ENCODE measurements at places on chromosomes 11 and 22. TPM values are rescaled to one million over a fixed set of nuclear protein-coding genes. Genes with fewer than 3 reads are reported as not detected.

DNA sequence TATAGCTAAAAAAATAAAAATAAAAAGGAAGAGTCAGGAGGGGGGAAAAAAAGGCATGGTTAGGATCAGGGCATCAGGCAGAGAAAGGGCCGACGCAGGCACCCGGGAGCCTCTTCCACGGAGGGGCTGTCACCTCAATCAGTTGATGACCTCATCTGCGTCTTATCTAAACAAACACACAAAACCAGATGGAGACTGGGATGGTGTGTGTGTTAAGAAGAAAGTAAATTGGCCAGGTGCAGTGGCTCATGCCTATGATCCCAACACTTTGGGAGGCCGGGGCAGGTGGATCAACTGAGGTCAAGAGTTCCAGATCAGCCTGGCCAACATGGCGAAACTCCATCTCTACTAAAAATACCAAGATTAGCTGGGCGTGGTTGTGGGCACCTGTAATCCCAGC lies 63.6 kb downstream of the DHCR7 start:
- H3K27ac ChIP-seq = no peak overlapping the region
- no peak for DNase-seq
- no peaks in the 10 kb centered on the region for H3K36me3 ChIP-seq
- no peaks in the 10 kb centered on the region for H3K27me3 ChIP-seq
- H3K4me3 ChIP-seq = no peak overlapping the region
- H3K4me1 ChIP-seq = no peaks in the 10 kb centered on the region

DNA sequence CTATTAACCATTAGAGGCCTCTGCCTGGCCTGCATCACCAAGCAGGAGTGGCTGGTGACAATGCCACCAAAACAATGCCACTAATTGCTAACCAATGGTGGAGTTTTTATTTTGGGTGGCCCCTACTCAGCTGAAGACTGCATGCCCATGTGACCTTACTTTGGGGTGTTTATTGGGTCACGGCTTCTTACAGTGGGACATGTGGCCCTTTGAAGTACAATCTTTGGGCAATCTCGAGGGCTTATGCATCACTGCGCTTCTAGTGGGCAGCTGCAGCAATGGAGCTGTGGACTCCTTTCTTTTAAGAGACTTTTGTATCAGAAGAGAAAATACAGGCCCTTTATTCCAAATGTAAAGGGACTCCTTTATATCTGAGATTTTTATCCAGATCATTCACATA lies 85.7 kb downstream of the IGLL5 start:
- H3K4me3 ChIP-seq = no peak overlapping the region
- DNase-seq = no peak
- no peaks in the 10 kb centered on the region for H3K4me1 ChIP-seq
- no peaks in the 10 kb centered on the region for H3K36me3 ChIP-seq

DNA sequence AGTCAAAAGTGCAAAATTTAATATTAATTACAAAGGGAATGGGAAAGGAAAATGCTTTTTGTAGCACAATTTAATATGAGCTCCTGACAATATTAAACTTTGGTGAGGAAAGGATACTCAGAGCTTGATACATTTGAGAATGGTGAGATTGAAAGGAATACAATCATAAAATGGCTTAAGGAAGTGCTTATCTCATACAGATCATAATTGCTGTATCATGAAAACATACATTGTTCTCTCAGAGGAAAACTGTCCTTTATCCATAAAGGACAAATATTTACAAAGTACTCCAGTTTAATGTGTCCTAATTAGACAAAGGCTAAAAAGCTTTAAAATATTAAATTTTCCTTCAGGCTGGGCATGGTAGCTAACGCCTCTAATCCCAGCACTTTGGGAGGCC lies 260.4 kb downstream of the TMEM135 start:
- H3K27me3 ChIP-seq = no peaks in the 10 kb centered on the region
- H3K4me3 ChIP-seq = no peak overlapping the region
- no peak for DNase-seq
- H3K4me1 ChIP-seq = peaks cover 12% of the 10 kb centered on the region
- H3K36me3 ChIP-seq = peaks cover 7% of the 10 kb centered on the region

- no peak overlapping the region for H3K27ac ChIP-seq
- peaks cover 36% of the 10 kb centered on the region for H3K4me1 ChIP-seq
- DNase-seq = no peak
- H3K36me3 ChIP-seq = peaks cover 20% of the 10 kb centered on the region
- H3K27me3 ChIP-seq = no peaks in the 10 kb centered on the region
Observed at GRCh38 chr11:10861047-10861446, 3.2 kb upstream of the ZBED5 start.

DNA sequence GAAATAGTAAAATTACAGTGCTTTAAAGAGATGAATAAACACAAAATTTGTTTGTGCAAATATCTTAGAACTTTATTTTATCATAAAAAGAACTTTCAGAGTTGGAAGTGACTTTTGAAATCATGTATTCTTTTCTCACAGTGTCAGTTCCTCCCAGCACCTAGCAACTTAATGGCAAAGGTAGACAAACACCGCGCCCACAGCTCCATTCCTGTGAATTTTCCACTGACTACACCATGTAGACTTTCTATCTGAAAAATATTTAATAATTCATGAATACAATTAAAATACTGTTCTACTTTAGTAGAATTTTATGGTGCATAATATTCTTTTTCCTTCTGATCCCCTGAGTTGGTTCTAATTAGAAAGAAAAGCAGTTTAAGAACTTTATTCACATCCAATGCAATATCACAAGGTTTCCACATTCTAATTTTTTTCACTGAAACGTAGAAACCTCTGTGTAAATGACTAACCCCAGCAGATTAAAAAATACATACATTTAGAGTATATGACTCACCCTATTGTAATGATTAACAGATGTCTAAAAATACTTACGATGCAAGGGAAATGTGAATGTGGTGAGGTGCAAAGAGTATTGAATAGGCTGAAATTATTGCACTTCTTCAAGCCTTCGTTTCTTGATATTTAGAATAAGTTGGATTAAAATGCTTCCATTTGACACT lies 218.2 kb upstream of the CCDC179 start:
- H3K27ac ChIP-seq = no peak overlapping the region
- no peak overlapping the region for H3K4me3 ChIP-seq
- H3K27me3 ChIP-seq = no peaks in the 10 kb centered on the region
- H3K4me1 ChIP-seq = no peaks in the 10 kb centered on the region
- DNase-seq = no peak

GRCh38 chr11:104602643-104603042 lies 295.6 kb downstream of the CASP12 start:
- no peak overlapping the region for H3K27ac ChIP-seq
- peaks cover 11% of the 10 kb centered on the region for H3K36me3 ChIP-seq
- no peak overlapping the region for H3K4me3 ChIP-seq
- H3K4me1 ChIP-seq = no peaks in the 10 kb centered on the region

DNA sequence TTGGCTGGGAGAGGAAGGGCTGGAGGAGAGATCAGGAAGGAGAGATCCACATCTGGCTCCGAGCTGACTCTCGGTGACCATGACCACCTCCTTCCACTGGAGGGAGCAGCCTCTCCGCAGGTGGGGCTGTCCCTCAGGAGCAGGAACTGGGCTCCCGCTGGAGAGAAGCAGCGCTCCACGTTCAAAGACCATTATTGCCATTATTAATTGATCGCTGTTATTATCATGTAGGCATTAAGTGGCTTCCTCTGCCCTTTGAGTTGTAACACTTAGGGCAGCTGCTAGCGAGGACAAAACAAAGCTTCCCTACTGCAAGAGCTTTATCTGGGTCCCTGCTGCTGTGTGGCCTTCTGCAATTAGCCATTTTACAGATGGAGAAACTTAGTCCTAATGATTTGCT lies 251.9 kb downstream of the ST3GAL4 start:
- H3K4me3 ChIP-seq = no peak overlapping the region
- no peaks in the 10 kb centered on the region for H3K4me1 ChIP-seq
- no peak for DNase-seq
- no peak overlapping the region for H3K27ac ChIP-seq
- no peaks in the 10 kb centered on the region for H3K27me3 ChIP-seq

GRCh38 chr11:65654375-65655349 lies 8.1 kb downstream of the RELA start:
- peaks cover 58% of the 10 kb centered on the region for H3K4me1 ChIP-seq
- H3K4me3 ChIP-seq = no peak overlapping the region
- H3K36me3 ChIP-seq = peaks cover 85% of the 10 kb centered on the region
- peak overlapping the region; percentile 30 for H3K27ac ChIP-seq

- peaks cover 8% of the 10 kb centered on the region for H3K4me1 ChIP-seq
- no peak overlapping the region for H3K27ac ChIP-seq
- no peaks in the 10 kb centered on the region for H3K36me3 ChIP-seq
- peaks cover 5% of the 10 kb centered on the region for H3K27me3 ChIP-seq
- no peak for DNase-seq
Observed at GRCh38 chr22:39818094-39818493, 75.5 kb downstream of the ENTHD1 start.

GRCh38 chr22:46292732-46293131 lies 3.9 kb upstream of the GTSE1 start:
- DNase-seq = no peak
- H3K4me3 ChIP-seq = no peak overlapping the region
- H3K4me1 ChIP-seq = peaks cover 61% of the 10 kb centered on the region
- no peak overlapping the region for H3K27ac ChIP-seq

DNA sequence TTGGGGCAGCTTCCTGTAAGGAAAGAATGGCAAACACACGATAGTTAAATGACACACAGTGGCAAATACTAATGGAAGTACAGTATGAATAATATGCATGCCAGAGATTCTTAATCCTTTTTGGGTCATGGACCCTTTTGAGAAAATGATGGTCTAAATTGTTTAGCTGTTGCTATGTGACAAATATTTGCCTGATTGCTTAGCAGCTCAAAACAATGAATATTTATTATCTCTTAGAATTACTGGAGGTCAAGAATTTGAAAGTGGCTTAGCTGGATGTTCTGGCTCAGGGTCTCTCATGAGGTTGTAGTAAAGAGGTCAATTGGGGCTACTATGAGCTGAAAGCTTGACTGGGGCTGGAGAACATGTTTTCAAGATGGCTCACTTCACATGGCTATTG lies 69.7 kb downstream of the FANCF start:
- H3K27ac ChIP-seq = no peak overlapping the region
- H3K4me3 ChIP-seq = no peak overlapping the region

- DNase-seq = no peak
- H3K27ac ChIP-seq = no peak overlapping the region
- peaks cover 6% of the 10 kb centered on the region for H3K4me1 ChIP-seq
- H3K27me3 ChIP-seq = peaks cover 48% of the 10 kb centered on the region
- no peak overlapping the region for H3K4me3 ChIP-seq
- H3K36me3 ChIP-seq = no peaks in the 10 kb centered on the region
Observed at GRCh38 chr22:50674130-50674500, 1.5 kb downstream of the SHANK3 start.

The ASRGL1 gene
- 6.2 TPM for total RNA-seq

The GRIA4 gene
- not detected for total RNA-seq

The PYGM gene
- 4.0 TPM for total RNA-seq

The OR51I1 gene
- not detected for total RNA-seq

The TRIM64C gene
- not detected for total RNA-seq

The SCN3B gene
- 0.03 TPM for total RNA-seq

The LUZP2 gene
- total RNA-seq = not detected

The OR5A1 gene
- total RNA-seq = not detected
